CD8-positive, alpha-beta T cell (primary cell): ENCODE measurements at places on chromosomes 2 and 18.

DNA sequence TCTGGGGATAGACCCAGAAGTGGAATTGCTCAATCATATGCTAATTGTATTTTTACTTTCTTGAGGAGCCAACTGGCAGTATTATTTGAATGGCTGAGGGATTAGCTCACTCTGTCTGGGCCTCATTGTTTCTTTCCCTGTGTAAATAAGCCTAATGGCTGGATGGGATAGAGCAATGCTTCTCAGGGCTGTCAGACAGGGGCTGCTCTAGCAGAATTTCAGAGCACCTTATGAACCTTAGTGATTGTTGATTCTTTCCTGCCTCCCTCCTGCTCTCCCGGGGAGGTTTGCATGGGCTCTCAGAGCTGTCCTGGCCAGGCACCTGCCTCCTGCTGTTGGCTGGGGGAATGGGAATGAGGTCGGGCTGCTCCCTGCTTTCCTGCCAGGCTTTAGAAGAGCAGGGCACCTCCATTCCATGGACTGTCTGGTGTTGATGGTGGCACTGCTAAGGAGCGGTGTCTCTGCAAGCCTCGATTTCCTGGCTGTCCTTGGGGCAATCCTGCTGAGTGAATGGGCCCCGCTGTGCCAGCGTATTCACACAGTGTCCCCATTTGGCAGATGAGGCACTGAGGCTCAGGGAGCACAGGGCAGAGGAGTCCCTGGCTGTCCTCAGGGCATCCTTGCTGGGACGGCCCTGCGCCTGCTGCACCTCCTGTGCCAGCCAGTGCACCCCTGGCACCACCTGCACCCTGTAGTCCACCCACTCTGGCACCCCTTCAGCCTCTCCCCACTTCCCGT, 468.2 kb upstream of the HS6ST1 start:
- DNase-seq = no peak

DNA sequence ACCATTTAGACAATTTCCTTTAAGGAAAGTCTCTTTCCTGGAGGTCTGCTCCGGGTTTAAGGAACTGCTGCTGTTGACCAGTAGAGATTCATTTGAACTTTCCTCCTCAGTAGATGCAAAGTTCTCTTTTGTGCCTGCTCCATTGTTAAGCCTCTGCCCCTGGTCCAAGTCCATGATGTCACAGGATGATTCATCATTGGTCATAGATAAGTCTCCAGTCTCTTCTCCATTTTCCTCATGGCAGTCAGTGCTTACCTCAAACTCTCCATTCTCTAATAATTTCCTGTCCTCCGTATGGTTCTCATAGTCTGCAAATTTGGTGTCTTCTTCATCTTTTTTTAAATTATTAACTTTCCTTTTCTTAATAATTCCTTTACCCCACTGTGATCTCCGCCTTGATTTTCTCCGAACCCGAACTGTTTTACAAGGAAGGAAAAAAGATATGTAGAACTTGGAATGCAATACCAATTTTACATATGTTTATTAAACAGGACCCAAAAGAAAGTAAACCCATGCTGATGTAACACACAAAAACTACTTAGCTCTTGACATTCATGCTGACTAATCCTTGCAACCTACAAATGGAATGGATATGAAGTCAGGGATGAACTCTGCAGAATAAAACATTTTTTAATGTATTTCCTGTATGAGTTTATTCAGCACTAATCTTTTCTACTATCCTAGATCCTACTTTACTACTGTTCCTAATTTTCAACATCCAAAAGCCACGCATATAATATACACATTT, 169.1 kb downstream of the ATAD2B start:
- no peak for DNase-seq

GRCh38 chr2:42770288-42771131, 6.6 kb upstream of the OXER1 start:
- DNase-seq = no peak

GRCh38 chr18:23398401-23398800, 54.7 kb upstream of the RIOK3 start:
- DNase-seq = no peak

- DNase-seq = no peak
Measured at GRCh38 chr2:189515264-189515663, 65.3 kb downstream of the SLC40A1 start.

GRCh38 chr18:31451625-31452024, 4.1 kb downstream of the DSG3 start:
- DNase-seq = no peak

DNA sequence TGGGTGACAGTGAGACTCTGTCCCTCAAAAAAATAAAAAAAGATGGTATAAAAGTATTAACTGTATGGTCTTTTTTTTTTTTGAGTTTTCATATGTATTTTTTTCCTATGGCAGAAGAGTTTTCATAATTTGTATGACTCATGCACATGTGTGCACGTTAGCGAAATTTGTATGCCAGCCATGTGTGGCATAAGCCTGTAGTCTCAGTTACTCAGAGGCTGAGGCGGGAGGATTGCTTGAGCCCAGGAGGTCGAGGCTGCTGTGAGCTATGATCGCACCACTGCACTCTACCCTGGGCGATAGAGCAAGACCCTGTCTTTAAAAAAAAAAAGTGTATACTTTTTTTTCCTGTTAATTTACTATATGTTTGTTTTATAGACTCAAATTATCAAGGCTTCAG, 160.8 kb downstream of the TGIF1 start:
- DNase-seq = no peak

GRCh38 chr2:239500574-239501550, 100.0 kb upstream of the HDAC4 start:
- no peak for DNase-seq

DNA sequence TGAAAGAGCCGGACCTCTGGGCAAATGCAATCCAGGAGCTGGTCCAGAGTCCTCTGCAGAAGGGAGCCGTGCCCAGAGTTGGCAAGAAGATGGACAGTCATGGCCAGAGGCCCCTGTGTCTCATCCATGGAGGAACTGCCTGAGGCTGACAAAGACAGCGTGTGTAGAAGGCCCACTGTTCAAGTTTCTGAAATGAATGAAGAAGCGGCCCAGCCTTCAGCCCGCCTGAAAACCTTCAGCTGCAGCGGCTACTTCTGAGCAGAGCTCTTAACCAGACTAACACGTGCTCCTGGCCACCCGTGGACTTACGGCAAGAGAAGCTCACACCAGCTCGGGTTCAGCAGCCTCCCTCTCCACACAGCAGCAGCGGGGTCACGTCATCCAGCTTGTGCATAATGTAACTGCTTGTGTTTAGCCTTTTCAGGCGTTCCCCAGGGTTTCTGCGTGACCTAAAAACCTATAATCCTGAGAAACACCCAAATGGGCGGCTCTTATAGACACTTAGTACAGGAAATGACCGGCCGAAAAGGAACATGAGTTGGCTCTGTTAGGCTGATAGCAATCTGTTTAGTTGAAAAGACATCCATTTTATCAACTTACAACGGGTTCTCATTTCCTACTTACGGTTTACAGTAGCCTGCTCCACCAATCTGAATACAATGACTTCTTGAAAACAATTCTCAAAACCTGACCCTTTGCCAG, at the start of gene FAM124B:
TSS of gene FAM124B (minus strand) at position 467 of the 702 bp plus-strand sequence. CDS start at position 128, 339 bp downstream.
- peak; percentile 29 for DNase-seq

GRCh38 chr18:78393086-78393862, 586.3 kb upstream of the SALL3 start:
- no peak for DNase-seq

DNA sequence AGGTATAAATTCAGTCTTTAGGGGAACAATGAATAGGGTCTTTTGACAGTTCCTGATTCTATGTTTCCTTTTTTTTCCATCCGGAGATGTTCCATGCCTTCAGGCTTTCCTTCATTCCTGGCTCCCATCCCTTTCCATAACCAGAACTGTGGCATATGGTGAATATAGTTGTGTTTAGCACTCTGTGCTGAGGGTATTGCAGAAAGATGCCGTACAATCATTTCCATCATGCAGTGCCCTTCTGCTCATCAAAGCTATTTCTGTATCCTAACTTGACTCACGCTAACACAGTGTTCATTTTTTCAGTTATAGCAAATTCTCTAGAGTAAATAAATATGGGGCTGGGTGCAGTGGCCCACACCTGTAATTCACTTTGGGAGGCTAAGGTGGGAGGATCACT, 131.9 kb upstream of the EML6 start:
- DNase-seq = no peak

GRCh38 chr2:27809761-27810241, 38.3 kb downstream of the MRPL33 start:
- no peak for DNase-seq

- no peak for DNase-seq
Measured at GRCh38 chr2:66789741-66790140, 354.8 kb downstream of the MEIS1 start.

- no peak for DNase-seq
Measured at GRCh38 chr18:61531182-61531581, 198.0 kb downstream of the CDH20 start.

DNA sequence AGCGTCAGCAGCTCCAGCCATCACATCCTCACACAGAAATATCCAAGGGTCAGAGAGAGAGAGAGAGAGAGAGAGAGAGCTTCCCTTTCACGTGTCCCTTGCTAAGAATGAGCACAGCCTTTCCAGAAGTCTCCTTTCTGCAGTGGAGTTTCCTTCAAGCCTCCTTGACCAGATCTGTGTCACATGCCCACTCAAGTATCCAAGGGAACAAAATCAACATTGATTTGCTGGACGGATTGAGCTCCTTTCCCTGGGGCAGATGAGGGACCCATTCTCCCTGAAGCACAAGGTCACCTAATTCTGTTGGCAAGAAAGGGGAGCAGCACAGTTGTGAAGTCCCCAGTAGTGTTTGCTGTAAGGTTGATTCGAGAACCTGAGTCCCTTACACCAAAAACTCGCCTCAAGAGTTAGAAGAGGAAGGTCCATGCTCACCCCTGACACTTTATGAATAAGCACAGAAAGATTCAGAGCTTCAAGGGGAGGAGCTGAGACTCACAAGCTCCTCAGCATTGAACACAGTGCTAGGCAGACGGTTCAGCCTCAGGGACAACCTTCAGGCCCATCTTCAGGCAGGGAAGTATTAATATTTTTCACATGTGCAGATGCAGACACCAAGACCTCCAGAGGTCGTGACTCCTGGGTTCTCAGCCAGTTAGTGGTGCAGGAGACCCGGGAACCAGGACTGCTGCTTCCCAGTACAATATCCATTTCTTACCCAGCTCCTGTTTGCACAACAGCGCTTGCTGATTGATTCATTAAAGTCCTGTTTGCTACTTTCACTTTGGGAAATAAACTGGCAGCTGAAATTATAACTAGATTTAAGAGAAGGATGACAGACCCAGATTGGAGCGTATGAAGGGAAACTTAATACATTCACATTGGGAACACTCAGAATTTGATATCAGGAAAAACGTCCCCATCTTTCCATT, 38.2 kb upstream of the MARCO start:
- DNase-seq = no peak

GRCh38 chr2:54058449-54058848, 57.0 kb upstream of the ACYP2 start:
- DNase-seq = no peak

GRCh38 chr18:12442946-12443345, 35.2 kb downstream of the PRELID3A start:
- no peak for DNase-seq

- peak; percentile 48 for DNase-seq
Measured at GRCh38 chr2:106078096-106078495, 116.0 kb downstream of the UXS1 start.

GRCh38 chr2:173545364-173545763, 190.7 kb downstream of the CDCA7 start:
- no peak for DNase-seq

DNA sequence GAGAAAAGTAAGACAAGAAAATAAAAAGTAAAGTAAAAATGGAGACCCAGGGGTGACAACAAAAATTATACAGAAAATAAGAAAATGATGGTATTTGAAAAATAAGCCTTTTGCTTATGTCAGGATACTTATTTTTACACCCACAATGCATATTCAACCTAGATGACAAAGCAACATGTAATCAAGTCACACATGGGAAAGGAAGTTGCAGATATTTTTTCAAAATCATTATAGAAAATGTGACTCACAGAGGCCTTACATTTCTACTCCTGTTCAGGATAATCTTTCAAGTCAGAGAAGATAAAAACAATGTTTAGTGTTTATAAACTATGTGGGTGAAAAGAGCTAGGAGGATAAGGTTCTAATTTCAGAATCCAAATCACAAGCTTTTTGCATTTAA, 275.3 kb upstream of the UBE2E3 start:
- DNase-seq = no peak

- DNase-seq = no peak
Measured at GRCh38 chr2:128423788-128424165, 105.1 kb upstream of the HS6ST1 start.

GRCh38 chr18:46464926-46465655, 191.9 kb downstream of the LOXHD1 start:
- DNase-seq = no peak

- no peak for DNase-seq
Measured at GRCh38 chr2:45089554-45090261, 80.5 kb upstream of the SIX2 start.

DNA sequence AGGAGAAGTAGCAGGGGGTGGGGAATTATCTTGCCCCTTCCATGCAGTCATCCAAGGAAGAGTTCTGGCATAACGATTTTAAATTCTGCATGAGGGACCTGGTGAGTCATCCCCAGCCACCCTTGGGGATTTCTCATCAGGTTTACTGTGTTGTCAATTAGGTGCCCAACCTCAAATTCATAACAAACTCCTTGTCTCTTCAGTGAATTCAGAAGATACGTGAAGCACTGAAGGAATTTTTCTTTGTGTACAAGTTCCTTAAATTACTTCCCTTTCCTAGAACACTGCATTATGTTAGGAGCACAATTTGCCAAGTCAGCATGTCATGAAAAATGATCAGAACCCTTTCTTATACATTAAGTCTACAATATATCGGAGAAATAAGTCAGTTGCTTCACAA, 70.8 kb upstream of the NOSTRIN start:
- no peak for DNase-seq

DNA sequence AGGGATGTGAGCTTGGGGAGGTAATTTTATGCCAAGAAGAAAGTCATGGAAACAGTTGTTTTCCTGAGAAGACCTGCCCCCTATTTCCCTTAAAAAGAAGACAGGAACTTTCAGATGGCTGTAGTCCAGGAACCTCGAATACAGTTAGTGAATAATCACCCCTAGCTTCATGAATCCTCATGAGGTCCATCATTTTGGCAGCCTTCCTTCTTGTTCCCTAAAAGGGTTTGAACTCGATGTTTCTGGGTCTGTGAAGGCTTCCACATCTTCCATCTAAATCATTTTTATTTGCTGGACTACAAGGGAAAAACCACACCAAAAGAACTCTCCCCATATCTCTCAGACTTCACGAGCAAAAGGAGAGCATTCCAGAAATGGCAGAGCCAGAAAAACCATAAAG, 290.8 kb downstream of the SLC4A3 start:
- no peak for DNase-seq

DNA sequence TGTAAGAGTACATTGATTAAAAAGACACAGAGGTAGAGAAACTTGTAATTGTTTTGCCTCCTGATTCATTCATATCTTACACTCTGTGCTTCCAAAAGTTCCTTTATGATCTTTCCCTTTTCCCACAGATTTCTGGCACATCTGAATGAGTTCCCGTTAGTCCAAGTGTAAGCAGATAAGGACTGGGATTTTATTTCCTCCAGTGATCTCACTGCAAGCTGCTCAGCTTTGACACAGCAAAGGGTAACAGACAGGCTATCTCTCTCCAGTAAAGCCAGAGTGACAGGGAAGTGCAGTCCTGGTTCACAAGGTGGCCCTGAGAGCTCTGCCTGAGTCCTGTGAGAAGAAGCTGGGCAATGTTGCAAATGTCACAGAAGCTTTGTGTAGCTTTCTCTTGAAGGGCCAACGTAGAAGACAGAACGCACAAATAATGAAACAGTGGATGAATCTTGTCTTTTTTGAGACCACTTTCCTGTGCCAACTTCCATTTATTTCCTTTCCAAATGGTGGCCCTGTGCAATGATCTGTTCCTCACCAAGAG, 32.5 kb upstream of the KCNE4 start:
- no peak for DNase-seq
